ENCODE measurements at places on chromosomes 3 and 15.

- DNase-seq, result no peak
Observed at GRCh38 chr15:62509395-62509958, 344.4 kb upstream of the C2CD4B start.

DNA sequence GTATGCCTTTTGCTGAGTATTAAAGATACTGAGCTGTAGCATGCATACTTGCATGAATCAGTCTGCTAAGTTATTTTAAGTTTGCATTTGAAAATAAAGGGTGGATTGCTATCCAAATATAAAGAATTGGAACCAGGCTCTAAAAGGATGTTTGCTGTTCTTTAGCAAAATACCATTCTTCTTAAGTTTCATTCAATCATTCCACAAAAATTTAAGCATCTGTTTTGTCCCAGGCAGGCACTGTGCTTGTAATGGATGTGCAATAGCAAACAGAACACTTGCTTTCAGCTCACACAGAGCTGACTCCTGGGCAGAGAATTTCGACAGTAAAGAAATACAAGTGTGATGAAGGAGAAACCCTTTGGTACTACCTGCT is 151.1 kb downstream of the PGPEP1L start:
- DNase-seq, result peak; percentile 68

GRCh38 chr15:97995881-97996603 is 35.5 kb downstream of the ARRDC4 start:
- peak; percentile 6 for DNase-seq

- peak; percentile 75 for DNase-seq
Observed at GRCh38 chr3:160801386-160802118, 45.5 kb downstream of the PPM1L start.

GRCh38 chr15:34483644-34484043 is 46.0 kb upstream of the GOLGA8A start:
- DNase-seq, result no peak

DNA sequence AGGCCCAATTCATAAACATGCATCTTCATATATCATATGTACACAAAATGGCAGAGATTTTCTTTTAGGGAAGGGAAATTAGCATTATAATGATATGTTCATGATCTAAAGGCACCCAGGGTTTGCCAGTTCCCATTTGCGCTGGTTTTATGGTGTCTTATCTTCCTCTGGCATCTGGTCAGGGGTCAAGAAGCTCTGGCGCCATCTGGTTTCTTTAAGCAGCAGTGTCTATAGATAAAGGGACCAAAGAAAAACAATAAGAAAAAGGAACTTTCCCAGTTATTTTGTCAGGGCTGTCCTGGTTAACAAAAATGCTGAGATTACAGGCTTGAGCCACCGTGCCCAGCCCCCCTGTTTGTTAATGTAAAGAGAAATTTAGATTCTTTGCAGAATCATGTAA is 3.3 kb upstream of the DCP1A start:
- DNase-seq, result peak; percentile 73

DNA sequence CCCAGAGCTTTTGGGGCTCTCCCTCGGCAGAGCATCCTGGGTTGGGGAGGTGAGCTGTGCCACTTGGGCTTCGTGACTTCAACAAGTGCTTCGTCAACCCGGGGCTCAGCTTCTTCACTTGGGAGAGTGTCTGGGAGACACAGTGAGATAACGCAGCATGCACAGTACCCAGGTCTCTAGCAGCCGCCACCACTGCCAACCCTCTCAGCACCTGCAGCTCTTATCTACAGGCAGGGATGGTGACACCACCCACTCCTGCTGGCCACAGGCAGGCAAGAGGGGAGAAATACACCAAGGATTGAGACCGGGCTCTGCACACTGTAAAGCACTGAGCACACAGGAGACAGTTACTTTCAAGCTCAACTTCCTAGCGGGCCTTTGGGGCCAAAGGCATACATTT is 11.6 kb downstream of the TKT start:
- no peak for DNase-seq

DNA sequence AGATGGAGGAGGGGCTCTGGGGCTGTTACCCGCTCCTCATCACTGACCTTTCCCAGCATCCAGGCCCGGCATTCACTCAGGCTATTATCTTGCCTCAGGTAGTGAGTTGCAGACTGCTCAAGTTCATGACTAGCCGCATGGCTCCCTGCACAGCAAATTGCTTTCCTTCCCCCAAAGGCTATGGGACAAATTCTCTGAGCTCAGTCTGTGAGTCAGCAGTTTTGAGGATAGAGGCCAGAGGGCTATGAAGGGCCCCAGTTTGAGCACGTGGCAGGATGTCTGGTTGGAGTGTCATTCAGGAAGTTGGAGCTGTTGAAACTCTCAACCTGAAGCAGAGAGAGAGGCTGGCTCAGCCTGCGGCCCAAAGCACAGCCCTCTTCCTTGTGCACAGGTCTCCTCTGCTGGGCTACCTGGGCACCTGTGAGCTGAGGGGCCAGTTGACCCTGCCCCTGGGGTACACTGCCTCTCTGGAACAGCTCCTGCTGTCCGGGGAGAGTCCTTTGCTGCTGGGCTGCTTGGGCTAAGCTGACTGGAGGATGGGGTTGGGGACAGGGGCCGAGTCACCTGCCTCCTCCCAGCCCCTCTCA is 7.9 kb downstream of the FAH start:
- peak; percentile 96 for DNase-seq

GRCh38 chr15:74816624-74817369 is 4.2 kb downstream of the LMAN1L start:
- DNase-seq, result no peak

- no peak for DNase-seq
Observed at GRCh38 chr15:96306321-96306720, 24.2 kb upstream of the NR2F2 start.

DNA sequence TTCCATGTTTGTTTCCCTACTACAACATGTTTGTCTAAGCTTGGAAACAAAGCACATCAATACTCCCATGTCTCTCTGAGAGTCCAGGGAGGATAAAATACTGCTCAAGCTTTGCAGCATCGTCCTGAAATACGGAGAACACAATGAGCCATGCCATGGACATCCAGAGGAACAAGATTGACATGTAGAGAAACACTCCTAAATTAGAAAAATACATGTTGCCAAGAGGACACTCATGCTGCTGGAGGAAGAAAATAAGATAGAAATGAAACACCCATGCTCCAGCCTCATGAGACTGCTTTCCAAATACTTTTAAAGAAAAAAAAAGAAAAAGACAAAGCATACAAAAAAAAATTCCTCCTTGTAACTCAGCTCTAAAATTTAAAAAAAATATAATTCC is 387.0 kb downstream of the ERC2 start:
- no peak for DNase-seq

GRCh38 chr3:158961911-158962310 is 160.1 kb downstream of the MFSD1 start:
- no peak for DNase-seq

DNA sequence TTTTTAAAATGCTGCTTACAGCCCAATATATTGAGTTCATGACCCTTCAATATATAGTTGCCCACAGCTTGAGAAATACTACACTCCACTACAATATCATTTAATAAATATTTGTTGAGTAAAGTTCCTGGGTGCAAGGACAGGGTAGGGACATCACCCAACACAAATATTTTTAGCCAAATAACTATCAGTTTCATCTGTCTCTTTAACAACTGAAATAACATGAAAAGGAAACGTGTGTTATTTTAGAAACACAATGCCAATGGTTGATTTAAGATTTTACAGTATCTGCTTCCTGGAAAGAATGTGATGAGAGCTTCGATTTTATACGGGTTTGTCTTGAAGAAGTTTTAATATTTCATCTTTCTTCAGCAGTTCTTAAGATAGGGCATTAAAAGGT is 67.7 kb upstream of the CDV3 start:
- no peak for DNase-seq

GRCh38 chr15:93347986-93348385 is 259.0 kb upstream of the RGMA start:
- DNase-seq, result no peak

DNA sequence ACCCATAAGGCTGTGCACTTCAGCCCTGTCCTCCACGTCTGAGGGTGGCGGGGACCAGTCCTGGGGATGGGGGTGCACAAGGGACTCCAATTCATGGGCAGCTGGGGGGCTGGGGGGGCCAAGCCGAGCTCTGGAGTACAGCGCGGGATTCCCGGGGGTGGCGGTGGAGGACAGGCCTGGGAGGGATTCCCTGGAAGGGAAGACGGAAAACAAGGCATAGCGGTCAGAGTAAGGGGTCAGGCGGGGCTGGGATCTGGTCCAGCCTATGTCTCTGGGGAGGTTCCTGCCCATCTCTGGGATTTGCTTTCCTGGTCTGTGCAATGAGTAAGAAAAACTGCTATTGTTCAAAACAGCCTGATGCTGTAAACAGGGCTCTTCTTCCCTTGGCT is 8.1 kb upstream of the IGDCC3 start:
- DNase-seq, result no peak

GRCh38 chr3:159257954-159258353 is 456.1 kb downstream of the MFSD1 start:
- no peak for DNase-seq

GRCh38 chr3:147189016-147189415 is 217.3 kb downstream of the ZIC4 start:
- peak; percentile 22 for DNase-seq

DNA sequence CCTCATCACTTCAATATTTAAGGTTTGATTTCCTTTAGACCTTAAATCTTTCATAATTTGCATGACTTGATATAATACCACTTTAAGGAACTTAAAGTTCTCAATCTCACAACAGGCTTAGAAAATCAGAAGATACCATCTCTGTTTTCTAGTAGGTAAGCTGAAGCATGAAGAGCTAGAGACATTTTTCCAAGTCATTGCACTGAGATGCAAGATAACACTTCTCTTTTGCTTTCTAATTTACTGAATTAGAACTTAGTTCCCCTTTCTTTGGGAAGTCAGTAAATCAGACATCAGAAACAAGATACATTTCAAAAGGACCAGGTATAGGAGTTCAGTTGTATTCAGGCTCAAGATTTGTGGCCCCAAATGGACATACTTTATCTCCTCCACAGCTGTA is 79.7 kb downstream of the DZIP3 start:
- DNase-seq, result no peak

- peak; percentile 38 for DNase-seq
Observed at GRCh38 chr15:60353245-60353920, 44.4 kb downstream of the ANXA2 start.

GRCh38 chr15:96887730-96888129 is 557.2 kb downstream of the NR2F2 start:
- DNase-seq, result peak; percentile 71

DNA sequence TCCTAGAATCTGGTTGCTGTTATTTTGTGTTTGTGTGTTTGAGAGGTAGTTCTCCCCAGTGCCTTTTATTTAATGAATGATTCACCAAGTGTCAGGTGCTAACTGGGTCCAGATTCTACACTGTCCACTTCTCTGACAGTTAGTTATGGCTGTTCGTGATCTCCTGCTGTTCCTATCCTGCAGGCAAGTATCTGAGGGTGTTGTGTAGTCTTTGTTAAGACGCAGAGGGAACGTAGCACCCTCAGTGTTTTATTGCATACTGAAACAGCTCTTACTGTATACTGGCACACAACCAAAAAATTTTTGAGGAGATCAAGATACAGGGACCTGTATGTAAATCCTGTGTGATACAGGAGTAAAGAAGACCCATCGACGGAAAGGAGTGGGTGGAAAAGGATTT is 1271.3 kb downstream of the ROBO1 start:
- no peak for DNase-seq

DNA sequence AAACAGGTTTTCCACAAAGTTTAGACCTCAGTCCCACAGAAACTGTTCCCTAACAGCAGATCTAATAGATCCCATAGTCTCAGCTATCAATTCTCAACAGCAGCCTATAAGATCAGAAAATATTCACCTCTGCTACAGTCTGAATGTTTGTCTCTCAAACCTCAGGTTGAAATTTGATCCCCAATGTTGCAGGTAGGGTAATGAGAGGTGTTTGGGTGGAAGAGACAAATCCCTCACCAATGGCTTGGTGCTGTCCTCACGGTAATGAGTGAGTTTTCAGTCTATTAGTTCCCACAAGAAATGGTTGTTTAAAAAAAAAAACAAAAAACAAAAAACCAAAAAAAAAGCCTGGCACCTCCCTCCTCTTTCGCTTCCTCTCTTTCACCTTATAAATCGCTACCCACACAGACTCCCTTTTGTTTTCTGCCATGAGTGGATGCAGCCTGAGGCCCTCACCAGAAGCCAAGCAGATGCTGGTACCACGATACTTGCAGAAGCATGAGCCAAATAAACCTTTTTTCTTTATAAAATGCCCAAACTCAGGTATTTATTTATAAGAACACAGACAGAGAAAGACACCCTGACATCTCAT is 14.2 kb downstream of the ZNF280D start:
- DNase-seq, result no peak

DNA sequence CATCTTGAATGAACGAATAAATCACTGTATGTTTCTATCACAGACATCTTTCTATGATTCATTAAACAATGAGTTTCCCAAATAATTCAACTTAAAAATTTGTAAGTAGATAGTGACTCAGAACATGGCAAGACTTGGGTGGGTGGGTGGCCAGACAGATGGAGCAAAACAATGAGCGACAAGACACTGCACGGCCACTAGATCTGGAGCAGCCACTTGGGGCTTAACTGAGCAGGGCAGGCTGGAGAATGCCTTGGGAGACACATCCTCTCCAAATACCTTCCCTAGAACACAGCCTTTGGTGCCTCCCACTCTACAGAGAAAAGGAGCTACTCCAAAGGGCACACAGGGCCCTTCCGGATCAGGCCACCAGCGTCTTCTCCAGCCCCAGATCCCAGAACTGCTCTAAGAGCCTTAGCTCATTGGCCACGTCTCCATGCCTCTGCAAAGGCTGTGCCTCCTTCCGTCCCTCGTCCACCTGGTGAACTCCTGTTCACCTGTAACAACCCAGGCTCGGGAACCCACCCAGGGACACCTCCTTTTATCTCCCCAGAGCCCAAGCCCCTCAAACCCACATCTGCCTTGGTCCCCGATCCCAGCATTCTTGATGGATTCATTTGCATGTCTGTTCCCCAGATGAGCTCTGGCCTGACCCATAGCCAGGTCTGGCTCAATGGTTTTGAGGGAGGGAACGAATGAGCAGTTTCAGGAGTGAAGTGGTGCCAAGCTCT is 134.9 kb upstream of the IQSEC1 start:
- DNase-seq, result no peak

Data from mesenchymal stem cell (in vitro differentiated cells and primary cell).